ENCODE measurements at places on chromosomes 4 and X.

GRCh38 chrX:136168929-136169735 lies 21.8 kb downstream of the FHL1 start:
- DNase-seq = no peak

- DNase-seq = no peak
Observed at GRCh38 chr4:154368060-154368459, 123.5 kb downstream of the DCHS2 start.

GRCh38 chr4:154433543-154433942 lies 58.1 kb downstream of the DCHS2 start:
- DNase-seq = no peak

DNA sequence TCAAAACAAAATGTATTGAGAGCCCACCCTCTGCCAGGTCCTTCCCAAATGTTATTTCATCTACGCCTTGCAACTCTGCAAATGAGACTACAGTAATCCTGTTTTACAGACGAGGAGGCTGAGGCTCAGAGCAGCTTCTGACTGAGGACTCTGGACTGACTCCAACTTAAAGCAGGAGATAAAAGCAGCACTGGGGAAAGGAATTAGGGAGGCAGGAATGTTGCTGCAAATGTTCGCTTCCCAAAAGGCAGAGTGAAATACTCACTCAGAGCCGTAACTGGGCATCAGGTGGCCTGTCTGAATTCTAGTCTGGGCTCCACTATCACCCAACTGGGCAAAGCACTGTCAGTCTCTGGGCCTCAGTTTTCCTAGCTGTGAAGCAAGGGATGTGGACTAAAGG lies 94.7 kb upstream of the SRD5A3 start:
- DNase-seq = no peak
